ENCODE measurements at places on chromosomes 1 and 21.
A peak's percentile ranks its signal among the peaks of the same experiment; 100 is the strongest.

- DNase-seq, result no peak
These were observed 38.0 kb downstream of the NUAK2 start for GRCh38 chr1:205283270-205284147.

- no peak for DNase-seq
These were observed 156.2 kb downstream of the DYRK1A start for GRCh38 chr21:37522641-37523295.

GRCh38 chr1:234176000-234176399, 197.3 kb upstream of the COA6 start:
- no peak for DNase-seq

DNA sequence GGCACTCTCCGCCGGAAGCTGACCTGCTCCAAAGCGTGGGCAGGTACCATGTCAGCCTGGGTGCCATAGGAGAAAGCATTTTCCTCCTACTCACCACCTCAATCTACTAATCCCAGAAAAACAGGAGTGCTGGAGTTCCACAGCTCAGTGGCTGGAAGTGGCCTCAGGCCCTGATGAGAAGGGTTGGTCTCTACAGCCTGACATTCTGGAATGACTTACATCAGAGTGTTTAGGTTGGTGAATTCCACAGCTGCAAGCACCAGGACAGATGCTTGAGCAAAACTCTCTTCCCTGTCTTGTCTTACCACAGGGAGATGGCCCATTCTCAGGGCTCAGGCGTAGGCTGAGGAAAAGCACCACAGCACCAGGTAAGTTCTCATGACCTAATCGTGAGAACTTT, 5.5 kb downstream of the SEC16B start:
- DNase-seq, result no peak

DNA sequence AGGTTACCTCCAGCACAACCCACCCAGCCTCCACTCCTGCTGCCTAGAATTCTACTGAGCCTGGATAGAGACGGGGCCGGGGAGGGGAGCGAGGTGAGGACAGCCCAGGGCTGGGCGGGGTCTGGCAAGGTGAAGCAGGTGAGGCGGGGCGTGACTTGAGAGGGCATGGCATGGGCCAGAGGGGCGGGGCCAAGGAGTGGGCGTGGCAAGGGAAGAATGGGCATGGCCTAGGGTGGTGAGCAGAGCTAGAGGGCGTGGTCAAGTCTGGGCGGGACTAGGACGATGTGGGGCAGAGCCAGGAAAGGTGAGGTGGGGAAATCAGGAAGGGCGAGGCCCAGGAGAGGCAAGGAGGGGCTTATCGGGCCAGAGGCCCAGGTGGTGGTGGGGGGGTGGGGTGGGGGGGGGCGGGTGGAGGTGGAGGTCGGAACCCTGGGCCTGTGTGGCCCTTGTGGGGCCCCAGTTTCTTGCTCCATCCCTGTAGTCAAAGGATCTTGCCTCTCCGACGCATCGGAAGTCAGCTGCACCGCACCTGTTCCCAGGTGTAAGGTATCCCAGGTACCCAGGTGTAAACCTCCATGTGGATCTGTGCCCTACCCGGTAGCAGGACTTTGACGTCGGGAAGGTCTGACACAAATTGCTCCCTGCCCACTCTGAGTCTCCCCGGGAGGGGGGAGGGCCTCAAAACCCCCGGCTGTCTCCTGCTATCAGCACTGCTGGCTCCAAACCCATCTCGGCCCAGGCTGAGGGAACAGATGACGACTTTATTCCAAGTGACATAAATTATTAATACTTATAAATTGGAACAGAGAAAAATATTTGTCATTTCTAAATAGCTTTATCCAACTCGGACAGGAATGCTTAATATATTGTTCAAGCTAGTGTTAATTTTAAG, 32.9 kb upstream of the UTS2 start:
- peak; percentile 22 for DNase-seq

GRCh38 chr1:28974432-28974831, 60.1 kb downstream of the EPB41 start:
- no peak for DNase-seq

GRCh38 chr1:32321712-32322291, 14.2 kb downstream of the MARCKSL1 start:
- DNase-seq, result no peak

DNA sequence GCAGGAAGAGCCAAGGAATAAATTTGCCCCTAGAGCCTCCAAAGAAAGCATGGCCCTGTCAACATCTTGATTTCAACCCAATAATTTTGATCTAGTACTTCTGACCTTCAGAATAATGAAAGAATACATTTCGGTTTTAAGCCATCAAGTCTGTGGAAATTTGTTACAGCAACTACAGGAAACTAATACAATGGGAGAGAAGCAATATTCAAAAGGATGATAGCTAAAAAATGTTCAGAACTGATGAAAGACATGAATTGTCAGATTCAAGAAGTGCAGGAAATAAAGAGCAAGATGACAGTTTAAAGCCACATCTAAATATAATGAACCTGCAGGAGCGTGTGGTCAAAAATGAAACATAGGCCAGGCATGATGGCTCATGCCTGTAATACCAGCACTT, 24.8 kb upstream of the IFFO2 start:
- DNase-seq, result no peak

GRCh38 chr1:151831605-151832004, at the start of gene RORC:
Gene RORC (minus strand): TSS chr1:151831802. CDS start chr1:151831764, 38 bp downstream.
- DNase-seq, result no peak

- DNase-seq, result no peak
These were observed 32.4 kb upstream of the BSDC1 start for GRCh38 chr1:32426489-32427255.

GRCh38 chr1:118317842-118318614, 133.0 kb upstream of the SPAG17 start:
- DNase-seq, result no peak

- DNase-seq, result no peak
These were observed 588.0 kb upstream of the BEND5 start for GRCh38 chr1:49364676-49365075.

GRCh38 chr1:169833179-169833901, 38.6 kb upstream of the METTL18 start:
- DNase-seq, result no peak

DNA sequence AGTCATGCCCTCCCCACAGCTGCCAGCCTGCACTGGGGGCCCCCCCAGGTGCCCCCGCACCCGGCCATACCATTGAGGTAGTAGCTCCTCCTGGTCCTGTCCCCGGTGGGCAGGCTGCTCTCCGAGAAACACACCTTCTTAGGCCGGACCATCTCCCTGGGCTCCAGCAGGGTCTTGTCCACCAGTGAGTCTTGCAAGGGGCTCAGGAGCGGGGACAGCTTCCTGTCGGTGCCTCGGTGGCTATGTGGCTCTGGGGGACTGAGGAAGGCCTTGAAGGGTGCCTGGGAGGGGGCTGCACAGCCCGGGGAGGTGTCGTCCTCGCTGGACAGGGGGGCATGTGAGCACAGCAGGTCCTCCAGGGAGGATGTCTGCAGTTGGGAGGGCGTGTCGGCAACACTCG, 12.9 kb upstream of the FTCD start:
- no peak for DNase-seq

DNA sequence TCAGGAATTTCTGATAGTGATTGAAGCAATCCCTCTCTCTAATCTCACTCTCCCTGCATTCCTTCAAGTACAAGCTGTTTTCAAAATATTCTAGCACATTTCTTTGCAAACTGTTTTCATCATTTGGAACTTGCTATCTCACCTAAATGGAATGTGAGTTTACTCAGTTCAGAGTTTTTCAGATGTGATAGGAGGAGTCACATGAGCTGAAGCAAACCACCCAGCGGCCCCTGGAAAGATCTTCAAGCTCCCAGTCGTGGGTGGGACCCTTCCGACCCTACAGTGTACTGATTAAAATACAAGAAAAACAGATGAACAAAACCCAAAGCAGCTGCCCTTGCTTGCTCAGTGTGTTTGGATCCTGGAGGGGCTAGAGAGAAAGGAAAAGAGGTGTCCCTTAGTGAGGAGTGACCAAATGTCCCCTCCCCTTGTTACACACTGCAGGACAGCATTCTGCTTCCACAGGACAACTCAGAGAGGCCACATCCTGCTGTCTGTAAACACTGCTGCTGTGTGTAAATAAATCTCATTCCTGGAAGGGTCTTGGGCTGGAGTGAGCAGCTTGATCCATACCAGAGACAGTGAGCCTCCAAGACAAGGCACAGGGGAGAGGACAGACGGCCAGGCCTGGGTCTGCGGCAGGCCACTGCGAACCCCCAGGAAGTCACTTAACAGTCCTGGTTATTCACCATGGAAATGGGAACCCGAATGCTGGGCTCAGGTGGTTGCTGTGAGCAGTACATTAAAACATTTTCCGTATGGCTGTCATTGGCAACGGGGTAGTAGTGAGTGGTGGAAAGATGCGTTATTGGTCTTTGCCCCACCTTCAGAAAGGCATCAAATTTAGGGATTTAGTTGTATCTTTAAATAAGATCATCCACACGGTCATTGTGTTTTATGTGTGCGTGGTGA, 229.2 kb downstream of the RHOU start:
- DNase-seq, result no peak

DNA sequence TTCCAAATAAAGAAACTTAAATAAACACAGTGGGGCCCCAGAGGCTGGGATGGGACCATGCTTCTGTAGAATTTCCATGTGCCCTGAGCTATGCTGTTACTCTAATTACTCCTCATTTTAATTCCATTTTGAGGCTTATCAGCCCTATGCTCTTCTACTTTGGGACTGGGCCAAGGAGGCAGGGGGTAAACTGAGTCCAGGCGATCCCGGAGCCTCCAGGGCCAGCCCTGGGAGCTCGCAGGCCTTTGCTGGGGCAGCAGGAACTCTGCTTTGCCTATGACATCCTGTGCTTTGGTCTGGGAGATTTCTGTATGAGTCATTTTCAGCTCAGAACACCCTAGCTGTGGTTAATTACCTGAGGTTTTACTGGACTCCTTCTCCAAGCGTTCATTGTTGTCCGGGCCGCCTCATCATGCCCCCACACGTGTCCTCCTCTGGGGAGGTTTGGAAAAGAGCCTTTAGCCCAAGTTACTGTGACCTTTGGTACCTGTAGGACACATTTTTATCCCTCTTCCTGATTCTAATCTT, 95.7 kb downstream of the RHOU start:
- no peak for DNase-seq

GRCh38 chr1:112564081-112564480, 54.9 kb downstream of the ST7L start:
- no peak for DNase-seq

- no peak for DNase-seq
These were observed 21.2 kb downstream of the CD1E start for GRCh38 chr1:158374860-158375259.

DNA sequence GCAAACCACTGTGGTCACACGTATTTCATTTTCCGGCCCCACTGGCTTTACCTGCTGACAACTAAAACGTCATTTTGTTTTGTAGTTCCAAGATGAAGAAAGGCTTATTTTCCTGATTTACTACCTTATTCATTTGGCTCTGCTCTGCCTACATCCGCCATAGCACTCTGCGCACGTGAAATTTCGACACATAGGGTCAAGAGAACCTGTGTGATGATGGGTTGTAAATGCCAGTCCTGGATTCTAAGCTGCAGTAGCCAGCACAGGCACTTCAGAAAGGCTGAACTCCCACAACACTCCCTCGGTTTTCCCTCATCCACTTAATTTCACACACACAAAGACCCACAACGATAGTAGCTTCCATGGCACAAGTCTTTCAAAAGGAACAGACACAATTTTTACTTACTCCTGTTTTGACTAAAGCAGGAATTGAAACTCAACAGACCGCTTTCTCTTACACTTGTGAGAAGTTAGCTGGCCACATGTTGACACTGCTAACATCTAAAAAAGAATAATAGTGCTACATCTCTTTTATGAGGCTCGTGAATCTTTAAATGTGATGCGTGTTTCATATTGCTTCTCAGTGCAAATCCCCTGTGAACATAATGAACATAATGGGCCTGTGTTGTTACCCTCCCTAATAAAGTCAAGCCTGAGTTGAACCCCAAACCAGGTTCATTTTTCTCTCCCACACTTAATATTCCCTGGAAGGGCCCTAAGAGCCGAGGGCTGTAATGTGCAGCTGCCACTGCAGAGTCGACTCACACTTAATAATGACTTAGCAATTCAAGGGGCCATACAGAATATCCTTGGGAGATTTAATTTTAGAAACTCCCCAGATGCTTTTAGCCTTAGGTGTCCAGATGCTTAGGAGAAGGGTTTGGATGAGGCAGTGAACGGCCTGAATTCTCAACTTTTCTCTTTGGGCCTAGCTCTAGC, 1.5 kb upstream of the RUNX1 start:
- no peak for DNase-seq

GRCh38 chr21:40829308-40829707, 17.6 kb downstream of the DSCAM start:
- no peak for DNase-seq

DNA sequence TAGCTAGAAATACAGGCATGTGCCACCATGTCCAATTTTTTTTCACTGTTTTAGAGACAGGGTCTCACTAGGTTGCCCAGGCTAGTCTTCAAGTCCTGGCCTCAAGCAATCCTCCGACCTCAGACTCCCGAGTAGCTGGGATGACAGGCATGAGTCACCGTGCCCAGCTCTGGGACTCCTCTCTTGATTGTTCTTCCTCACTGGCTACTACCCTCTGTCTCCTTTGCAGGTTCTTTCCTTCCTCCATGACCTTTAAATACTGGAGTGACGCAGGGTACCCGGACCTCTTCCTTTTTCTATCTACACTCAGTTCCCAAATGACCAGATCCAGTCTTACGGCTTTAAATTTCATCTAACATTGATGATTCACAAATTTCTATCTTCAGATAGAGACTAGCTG, 34.9 kb downstream of the ASH1L start:
- DNase-seq, result no peak

DNA sequence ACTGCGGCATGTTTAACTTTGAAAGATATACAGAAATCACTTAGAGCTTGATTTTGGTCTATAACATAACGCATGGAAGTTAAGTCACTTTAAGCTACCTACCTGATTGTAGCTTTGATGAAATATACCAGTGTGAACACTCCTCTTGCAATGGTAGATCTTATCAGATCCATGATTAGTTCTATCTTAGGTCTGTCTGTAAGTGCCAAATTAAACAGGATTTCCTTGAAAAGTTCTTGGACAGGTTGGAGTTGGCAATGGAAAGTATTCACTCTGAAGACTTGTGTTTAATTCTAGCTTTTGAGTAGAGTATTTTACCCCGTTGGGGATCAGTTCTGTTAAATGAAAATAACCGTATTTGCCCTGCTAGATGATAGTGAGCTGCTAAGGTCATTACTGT, 4.1 kb upstream of the ADGRL4 start:
- no peak for DNase-seq

- DNase-seq, result no peak
These were observed 116.9 kb upstream of the RAB4A start for GRCh38 chr1:229153955-229154548.

- DNase-seq, result no peak
These were observed 15.1 kb upstream of the TAS1R2 start for GRCh38 chr1:18874600-18874999.

GRCh38 chr1:33616780-33617179, 144.3 kb downstream of the ZSCAN20 start:
- no peak for DNase-seq

- DNase-seq, result peak; percentile 33
These were observed 456 bp upstream of the SMYD2 start for GRCh38 chr1:214280386-214281020.

- no peak for DNase-seq
These were observed 14.7 kb downstream of the NIBAN1 start for GRCh38 chr1:184959626-184960025.
